NCI-H2081 treated with DMSO at 0.1 percent for 48 hours (cell line): ENCODE measurements at places on chromosomes 16 and 17.
A peak's percentile ranks its signal among the peaks of the same experiment; 100 is the strongest.

DNA sequence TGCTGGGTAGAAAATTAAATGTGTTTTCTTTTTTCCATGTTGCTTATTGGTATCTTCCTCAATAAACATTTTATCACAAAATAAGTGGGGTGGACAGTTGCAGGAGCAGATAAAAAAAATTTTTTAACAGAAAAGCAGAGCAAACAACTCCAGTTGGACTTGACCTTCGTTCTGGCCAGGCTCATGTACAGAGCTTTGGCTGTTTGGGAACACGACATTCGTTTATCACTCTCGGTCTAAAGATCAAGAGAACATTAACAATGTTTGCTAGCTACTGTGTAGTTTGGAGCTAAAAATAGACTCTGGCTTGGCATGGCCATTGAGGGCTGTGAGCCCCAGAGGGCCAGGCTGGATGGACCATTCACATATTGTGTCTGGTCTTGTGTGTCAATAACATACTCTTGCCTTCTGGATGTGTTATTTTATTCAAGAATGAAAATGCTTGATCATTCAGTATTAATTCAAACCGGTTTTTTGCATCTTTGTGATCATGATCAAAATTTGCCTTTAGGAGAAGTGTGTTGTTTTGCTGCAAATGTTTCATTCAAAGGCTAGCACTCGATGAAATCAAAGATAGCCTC is 56.6 kb downstream of the TMEM186 start:
- no peak for DNase-seq

DNA sequence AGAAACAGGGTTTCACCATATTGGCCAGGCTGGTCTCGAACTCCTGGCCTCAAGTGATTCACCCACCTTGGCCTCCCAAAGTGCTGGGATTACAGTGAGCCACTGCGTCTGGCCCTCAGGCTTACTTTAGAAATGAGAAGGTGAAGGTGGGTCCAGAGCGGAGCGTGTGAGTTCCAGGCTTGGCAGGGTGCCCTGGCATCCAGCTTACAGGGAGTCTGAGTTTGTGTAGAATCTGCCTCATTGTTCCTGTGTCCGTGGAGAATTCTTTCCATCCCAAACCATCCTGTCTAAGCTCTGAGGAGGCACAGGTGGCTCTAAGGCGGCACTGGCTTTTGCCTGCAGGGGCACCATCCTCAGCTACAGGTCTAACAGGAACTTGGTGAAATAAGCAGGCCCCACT is 50.6 kb downstream of the RAB11FIP3 start:
- DNase-seq, result no peak

DNA sequence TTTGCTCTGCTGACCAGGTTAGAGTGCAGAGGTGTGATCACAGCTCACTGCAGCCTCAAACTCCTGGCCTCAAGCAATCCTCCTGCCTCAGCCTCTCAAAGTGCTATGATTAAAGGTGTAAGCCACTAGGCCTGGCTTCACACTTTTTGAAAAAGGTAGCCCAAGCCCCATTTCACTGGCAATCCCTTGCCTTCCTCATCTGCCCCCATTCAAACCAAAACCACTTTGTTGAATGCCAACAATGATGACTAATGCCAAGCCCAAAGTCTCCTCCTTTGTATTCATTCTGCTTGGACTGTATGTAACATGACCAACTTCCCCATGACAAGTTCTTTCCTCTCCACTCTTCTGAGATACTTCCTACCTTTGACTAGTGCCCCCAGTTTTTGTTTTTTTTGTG is 33.1 kb downstream of the N4BP1 start:
- DNase-seq, result no peak

- DNase-seq, result no peak
Observed at GRCh38 chr17:77287432-77288068, 146.8 kb downstream of the SEC14L1 start.

DNA sequence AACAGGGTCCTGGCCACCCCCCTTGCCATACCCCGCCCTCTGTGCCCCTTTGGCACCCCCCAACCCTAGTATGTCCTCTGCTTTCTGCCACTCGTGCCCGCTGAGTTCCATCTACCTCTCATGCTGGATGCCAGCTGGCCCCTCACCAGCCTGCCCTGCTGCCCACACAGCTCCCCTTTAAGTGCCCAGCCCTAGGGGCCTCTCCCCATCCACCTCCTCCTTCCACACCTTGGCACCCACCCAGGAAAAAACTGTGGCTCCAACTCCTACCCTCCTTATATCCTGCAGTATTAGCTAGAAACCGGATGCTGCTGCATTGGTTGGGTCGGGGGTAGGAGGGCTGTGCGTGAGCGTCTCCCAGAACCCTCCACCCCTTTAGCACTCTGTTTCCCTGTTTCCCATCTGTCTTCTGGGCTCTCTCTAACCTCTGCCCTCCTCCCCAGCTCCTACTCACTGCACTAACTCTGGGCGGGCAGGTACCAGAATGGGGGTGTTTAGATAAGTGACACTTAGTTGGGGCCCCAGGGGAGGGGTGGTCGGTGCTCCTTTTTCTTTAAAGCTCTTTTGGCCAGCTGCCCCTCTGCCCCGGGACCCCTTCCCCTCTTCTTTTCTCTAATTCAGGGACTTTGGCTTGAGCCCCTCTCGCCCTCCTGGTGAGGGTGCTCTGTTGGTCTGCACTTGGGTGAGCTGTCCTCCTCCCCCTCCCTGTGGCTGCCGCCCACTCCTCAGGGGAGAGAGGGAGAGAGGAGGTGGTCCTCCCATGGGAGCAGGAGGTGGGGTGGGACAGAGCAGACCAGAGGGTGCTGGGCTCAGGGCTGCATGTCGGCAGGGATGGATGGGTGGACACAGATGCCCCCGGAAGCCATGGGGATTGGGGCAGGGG is 9.9 kb downstream of the NR1D1 start:
- no peak for DNase-seq

- no peak for DNase-seq
Observed at GRCh38 chr17:8628609-8629169, 1.8 kb downstream of the MYH10 start.

DNA sequence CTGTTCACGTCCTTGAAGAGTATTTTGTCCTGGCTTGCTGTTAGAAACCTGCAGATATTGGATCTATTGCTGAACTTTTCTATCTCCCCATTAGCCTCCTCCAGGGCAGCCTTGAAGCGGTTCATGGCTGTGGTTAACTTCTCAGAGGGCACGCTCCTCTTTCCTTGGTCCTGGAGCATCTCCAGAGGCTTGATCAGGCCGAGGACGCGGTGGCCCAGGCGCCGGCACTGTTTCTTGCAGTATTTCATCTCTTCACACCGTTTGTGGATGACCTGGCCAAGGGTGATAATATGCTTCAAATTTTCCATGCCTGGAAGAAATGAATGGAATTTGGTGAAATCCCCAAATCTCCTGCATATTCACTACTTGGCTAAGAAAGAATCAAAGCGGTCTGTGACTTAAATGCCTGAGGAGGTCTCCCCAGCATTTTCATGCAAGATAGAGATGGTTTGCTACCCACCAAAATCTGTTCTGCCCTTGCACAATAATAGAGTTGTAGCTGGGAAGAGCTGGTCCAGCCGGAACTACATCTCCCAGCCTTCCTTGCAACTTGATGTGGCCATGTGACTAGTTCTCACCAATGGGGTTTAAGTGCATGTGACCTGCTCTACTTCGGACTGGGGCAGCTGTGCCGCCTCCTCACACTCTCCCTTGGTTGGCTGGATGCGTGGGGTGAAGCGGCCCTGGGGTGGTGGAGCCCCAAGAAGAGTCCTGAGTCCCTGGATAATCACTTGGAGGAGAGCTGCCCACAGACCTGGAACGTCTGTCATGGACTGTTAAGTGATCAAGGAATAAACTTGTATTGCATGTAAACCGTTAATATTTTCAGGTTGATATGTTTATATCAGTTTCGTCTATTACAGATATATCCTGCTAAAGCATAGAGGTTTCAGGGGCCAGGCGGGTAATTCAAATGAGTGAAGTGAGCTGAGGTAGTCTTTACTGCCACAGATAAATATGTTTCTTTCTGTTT is 4.9 kb downstream of the MLKL start:
- DNase-seq, result peak; percentile 8

- no peak for DNase-seq
Observed at GRCh38 chr17:40533896-40534295, 31.4 kb downstream of the CCR7 start.

GRCh38 chr16:68713361-68713760 is 23.7 kb upstream of the CDH1 start:
- DNase-seq, result no peak

GRCh38 chr16:71848622-71849021 is 2.8 kb downstream of the ATXN1L start:
- no peak for DNase-seq
